ENCODE measurements at places on chromosomes 2 and 18. TPM values are rescaled to one million over a fixed set of nuclear protein-coding genes. Genes with fewer than 3 reads are reported as not detected.

DNA sequence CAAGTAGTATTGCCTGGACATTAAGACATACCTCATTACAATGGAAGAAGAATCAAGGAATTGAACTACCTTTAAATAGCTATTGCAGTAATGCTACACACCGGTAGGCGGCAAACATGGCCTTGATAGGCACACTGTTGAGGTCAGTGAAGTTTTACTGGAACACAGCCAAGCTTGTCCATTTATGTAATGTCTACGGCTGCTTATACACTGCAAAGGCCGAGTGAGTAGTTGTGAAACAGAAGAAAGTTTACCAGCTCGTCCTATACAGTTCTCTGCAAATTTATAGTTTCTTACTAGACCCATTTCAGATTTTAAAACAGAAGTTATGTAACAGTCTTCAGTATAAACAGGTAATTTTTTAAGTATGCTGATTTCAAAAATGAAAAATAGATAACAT, 38.8 kb downstream of the PPP4R1 start:
- DNase-seq = no peak

- DNase-seq = no peak
These were observed 7.3 kb downstream of the SPR start for GRCh38 chr2:72894514-72894913.

The SH2D6 gene
- 1.1 TPM for total RNA-seq

The SNED1 gene
- total RNA-seq = 120 TPM

GRCh38 chr2:7880566-7880965, 801.3 kb upstream of the ID2 start:
- DNase-seq = no peak

The TTN gene
- 12.9 TPM for total RNA-seq

The RNF125 gene
- total RNA-seq = 30.3 TPM

DNA sequence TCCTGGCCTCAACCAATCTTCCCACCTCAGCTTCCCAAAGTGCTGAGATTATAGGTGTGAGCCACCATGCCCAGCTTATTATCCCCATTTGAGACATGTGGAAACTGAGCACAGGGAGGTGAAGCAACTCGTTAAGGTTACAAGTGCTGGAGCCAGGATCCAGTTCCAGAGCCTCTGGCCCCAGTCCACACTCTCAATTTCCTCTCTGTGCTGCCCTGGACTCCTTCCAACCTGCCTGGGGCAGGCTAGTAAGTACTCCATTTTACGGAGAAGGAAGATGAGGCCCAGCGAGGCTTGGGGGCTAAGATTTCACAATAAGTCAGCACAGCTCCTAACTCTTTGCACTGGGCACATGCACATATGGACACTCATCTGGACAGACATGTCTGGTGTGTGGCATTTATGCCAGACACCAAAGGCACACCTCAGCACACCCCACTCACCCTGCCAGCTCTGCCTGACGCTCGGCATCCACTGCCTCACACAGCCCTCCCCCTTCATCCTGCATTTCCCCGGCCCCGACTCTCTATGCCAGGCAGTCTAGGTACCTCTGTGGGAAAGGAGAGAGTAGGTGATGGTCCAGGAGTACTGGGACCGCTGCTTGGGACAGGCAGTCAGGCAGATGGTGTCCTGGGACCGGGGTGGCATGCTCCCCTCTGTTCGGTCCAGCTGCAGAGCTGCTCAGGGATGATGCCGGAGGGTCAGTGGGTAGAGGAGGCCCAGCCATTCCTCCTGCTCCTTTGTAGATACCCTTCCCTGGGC, 20.5 kb downstream of the CFAP65 start:
- no peak for DNase-seq

DNA sequence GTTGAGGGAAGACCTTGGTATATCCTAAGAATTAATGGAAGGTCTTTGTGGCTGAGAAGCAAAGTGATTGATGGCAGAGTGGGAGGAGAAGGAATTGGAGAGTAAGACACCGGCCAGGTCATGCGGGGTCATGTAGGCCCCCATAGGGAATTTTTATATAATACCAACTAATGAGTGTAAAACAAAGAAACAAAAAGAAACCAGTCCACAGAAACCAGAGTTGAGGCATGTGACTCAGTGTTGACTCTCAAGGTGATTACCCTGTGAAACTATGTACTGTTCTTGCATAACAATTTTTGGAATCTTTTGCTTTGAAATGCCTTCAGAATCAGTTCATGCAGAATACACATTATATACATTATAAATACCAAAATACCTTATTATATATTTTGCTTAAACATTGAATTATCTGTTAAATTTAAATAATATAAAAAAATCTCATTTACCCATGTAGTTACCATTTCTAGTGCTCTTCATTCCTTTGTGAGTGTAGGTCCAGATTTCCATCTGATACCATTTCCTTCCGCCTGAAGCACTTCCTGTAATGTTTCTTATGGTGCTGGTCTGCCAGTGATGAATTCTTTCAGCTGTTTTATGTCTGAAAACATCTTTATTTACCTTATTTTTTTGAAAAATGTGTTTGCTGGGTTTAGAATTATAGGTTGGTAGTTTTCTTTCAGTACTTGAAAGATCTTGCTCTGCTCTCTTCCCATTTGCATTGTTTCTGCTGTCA, 8.6 kb downstream of the CLIP4 start:
- DNase-seq = no peak

DNA sequence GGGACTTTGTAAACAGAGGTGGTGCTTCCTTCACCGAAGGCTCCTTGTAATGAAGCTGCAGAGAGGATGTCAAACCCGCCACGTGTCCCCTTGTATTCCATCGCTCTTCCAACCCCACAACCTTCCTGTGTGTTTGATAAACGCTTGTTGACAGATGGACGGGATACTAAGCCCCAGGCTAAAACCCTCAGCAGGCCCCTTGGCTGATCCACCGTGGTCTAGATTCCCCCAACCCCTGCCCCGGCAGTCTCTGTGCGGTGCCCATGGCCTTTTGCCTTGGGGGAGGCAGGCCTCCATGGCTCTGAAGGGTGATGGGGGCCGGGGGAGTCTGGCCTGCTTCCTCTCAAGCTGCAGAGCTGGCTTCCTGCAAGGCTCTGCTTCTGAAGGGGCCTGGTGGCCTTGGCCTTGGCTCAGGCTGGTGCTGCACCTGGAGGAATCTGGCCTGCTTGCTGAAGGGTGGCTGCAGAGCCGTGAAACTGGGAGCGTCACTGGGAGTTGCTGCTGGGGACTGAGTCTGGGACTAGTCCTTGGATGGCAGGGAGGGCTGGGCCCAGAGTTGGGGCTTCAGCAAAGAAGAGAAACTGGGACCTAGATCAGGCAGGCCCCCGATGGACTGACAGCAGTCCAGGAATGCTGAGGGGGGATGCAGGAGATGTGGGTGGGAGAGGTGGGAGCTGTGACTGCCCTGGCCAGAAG, 9.6 kb upstream of the NTSR2 start:
- DNase-seq = no peak

- no peak for DNase-seq
These were observed 34.1 kb downstream of the NOL10 start for GRCh38 chr2:10655499-10656225.

DNA sequence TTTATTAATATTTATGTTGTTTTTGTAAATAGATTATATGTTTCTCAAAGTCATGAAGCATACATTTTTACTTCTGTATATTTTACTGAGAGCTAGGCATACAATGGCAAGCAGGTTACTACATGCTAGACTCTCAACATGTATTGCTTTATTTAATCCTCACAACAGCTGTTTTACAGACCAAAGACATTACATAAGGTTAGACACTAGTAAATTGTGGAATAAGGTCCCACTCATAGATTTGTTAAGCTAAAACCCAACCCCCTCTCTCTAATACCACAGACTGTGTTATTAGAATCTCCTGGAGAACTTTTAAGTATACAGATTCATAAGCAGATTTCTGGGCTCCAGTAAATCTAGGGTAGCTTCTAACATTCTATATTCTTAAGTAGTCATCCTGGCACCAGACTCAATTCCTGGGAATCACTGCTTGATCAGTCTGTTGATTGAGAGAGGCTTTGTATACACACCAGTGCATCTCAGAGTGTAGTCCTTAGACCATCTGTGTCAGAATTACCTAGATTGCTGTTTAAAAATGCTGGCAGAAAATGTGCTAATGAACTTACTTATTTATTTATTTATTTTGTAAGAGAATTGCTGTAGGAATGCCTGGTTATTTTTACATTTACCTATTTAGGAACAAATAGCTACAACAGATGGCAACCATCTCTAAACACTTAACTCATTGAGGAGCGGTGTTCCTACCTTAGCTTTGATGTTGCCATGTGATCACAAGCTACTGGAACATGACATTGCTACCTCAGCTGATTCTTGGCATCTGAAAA, 153.5 kb upstream of the CAVIN2 start:
- no peak for DNase-seq

The INPP1 gene
- 1.7 TPM for total RNA-seq

DNA sequence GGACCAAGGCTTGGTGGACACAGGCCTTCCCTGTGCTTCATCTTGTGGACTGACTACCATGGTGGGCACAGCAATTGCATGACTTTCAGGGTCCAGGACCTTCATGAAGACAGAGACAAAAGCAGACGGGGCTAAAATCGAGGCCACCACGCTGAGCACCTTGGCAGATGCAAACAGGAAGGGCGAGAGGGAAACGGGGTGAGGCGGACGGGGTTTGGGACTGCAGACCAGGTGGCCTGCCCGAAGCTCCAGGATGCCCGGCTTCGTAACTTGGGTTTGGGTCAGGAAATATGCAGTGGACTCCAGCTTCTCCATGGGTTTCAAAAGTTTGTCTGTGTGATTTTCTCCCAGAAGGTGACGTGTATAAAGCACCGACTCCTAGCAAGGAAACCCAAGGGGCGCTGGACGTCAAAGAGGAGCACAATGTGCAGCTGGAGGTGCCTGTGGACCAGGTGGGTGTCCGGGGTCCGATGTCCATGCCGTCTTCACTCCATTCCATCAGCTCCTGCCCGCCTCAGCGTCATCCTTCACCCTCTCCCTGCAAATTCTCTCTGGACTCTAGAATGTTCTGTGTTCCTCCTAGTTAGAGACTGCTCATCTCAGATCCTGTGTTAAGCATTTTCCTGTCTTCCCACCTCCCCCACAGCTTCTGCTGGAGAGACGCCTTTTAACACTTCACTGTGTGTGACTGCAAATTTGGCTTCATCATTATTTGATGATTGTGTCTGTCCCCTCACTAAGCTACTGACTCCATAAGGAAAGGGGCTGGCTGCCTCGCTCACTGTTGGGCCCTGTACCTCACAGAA, 65.8 kb downstream of the DCDC2C start:
- DNase-seq = no peak

DNA sequence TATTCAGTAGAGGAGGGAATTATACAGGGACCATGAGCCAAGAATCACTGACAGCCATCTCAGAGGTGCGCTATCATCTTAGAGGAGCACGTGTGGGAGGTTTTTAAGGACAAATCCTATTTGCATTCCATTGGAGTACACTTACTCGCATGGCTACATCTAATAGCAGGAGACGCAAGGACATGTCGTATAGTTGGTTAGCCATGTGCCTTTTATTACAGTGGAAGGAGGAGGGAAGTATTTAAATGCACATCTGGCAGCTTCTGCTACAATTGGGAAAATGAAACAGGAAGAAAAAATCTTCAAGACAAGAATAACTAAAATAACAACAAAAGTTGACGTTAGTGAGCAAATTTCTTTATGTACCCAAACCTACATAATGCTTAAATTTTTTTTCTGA, 86.5 kb upstream of the UGP2 start:
- no peak for DNase-seq

The RFX8 gene
- not detected for total RNA-seq

GRCh38 chr18:14978962-14979535, 231.1 kb downstream of the ANKRD30B start:
- no peak for DNase-seq
